NCI-H1930 (cell line): ENCODE measurements at places on chromosomes 3 and 15.

DNA sequence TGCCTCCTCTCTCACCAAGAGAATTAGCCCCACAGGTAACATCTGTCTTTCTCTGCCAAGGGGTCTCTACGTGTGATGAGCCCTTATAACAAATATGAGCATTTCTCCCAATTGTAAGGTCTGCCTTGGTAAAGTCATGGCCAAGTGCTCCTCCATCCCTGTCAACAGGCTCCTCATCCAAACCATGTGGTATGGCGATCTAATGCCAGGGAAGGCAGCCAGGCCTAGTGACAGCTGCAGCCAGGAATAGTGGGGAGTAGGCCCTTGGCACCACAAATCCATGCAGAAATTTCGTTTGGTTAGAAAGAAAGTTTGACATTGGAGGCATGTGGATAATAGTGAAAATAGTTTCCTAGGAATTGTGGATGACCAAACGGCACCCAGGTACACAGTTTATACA, 4.7 kb upstream of the LRTM1 start:
- DNase-seq: no peak

GRCh38 chr15:77239882-77240608, 169.1 kb upstream of the TSPAN3 start:
- DNase-seq: no peak

DNA sequence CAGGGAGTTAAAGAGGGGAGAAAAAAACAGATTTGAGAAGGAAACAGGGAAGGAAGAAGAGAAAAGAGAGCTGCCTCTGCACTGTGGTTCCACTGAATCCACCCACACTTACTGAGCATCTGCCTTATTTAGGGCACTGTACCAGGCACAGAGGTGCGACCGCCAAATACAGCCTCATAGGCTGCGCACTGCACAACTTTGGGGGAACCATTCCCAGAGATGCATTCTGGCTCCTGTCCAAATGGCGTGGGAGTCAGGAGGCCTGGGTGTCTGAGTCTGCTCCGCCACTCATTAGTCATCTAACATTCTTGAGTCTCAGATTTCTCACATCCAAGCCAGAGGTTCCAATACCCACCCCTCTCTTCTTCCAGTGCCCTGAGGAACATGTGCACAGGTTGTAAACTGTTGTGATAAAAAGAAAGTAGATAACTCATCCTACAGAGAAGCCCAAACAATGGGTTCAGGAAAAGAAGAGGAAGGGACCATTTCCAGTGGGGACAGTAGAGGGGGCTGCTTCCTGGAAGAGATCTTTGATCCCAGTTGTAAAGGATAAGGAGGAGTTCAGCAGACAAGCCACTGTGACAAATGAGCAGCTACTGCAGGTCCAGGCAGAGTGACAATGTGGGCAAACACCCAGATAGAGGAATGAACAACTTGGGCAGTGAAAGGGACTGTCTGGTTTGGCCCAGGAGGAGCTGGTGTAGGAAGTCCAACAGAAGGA, 254.6 kb downstream of the UACA start:
- DNase-seq: no peak

DNA sequence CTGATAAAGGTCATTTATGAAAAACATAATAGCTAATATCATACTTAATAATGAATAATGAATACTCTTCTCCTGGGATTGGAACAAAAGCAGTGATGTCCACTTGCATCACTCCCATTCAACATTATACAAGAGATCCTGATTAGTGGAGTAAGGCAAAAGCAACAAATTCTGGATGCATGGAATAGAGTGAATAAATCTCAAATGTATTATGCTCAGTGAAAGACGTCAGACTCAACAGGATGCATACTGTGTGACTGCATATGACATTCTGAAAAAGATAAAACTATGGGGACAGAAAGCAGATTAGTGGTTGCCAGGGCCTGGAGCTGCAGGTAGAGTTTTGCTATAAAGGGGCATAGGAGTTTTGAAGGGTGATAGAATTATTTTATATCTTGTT, 77.6 kb upstream of the ZBTB20 start:
- no peak for DNase-seq

- DNase-seq: no peak
Measured at GRCh38 chr3:15964605-15965442, 167.0 kb upstream of the ANKRD28 start.
